Left lung (tissue), 14 donors: ENCODE measurements at places on chromosomes 16 and 17. TPM values are rescaled to one million over a fixed set of nuclear protein-coding genes. Genes with fewer than 3 reads are reported as not detected.
A peak's percentile ranks its signal among the peaks of the same experiment; 100 is the strongest.

NPIPA3 gene
- total RNA-seq: 2.1 TPM

MON1B gene
- total RNA-seq: 64.3 TPM

ATAD5 gene
- total RNA-seq: 2.6 TPM

BICDL2 gene
- total RNA-seq: 10.8 TPM

SLC4A1 gene
- total RNA-seq: 0.58 TPM

CCDC40 gene
- 8.0 TPM for total RNA-seq

SDR42E2 gene
- total RNA-seq: not detected

GJC1 gene
- total RNA-seq: 17.3 TPM

MEAK7 gene
- 13.1 TPM for total RNA-seq

GRCh38 chr17:66739553-66739952 lies 95.4 kb upstream of the CACNG5 start:
- no peak for DNase-seq

DNA sequence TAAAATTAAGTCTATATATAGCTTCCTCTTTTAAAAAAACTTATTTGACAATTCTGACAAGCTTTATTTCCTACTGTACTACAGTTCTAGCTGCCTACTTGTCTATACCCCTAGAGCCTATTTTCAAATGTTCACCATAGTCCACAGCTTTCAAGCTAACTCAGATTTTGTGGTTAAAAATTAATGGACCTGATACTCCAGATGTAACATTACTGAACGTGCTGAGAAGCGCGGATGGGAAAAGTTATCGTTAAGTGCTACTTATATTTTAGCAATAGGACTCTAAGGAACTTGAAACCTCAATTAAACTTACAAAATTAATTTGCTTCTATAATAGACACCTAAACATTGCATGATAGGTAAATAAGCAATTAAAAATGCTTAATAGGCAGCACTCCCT lies 31.2 kb downstream of the GNA13 start:
- DNase-seq: no peak

- no peak for DNase-seq
Measured at GRCh38 chr16:86706726-86707125, 128.4 kb downstream of the FOXL1 start.

DNA sequence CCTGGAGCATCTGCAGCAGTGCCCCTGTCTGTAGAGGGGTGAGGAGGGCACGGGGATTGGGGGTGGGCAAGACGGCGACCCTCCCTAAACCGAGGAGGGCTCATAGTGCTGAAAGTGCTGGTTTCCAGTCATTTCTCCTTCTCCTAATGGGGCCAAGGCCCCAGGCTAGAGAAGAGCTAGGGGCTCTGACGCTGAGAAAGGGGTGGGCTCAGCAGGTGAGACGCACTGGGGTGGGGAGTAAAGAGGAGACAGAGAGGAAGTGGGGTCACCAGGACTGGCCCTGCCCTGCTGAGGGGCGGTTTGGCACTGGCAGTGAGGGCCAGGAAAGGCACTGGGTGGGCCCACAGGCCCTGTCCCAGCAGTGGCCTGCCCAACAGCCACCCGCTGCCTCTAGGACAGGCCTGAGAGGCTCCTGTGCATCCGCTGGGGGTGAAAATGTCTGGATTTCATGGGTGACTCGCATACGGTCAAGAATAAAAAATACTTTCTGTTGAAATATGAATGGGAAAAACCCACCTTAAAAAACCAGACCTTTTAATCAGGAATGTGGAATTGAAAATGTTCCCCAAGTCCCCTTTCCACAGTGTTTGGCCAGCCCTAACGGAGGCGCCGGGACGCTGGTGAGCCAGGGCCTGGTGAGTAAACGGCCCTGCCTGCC lies 122.4 kb upstream of the SMURF2 start:
- no peak for DNase-seq

- no peak for DNase-seq
Measured at GRCh38 chr16:67019171-67019570, 9.8 kb upstream of the CBFB start.

DNA sequence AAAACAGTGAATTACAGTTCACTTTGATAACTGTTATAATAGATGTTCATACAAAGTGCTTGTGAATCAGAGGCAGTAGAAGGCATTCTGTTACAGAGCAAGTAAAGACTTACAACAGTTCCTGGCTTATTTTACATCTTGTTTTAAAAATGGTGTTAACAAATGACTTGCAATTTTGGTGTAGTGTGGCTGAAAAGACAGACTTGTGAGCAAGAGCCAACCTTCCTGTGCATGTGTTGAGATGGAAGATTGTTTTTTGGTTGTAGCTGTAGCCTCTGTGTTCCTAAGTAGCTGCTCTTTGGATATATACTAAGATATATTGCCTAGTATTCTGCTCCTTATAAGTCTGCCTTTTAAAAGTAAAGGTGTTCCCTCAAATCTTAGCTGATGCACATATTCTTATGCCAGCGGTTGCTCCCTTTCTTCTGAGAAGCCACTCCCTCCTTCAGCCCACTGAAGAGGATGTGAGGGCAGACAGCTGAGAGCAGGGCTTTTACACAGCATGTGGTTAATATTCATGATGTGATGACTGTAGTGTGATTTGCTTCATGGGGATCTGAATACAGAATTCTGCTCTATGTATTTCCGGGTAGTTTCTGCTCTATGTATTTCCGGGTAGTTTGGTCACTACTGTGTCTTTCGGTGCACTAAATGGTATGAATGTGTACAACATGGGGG lies 182.3 kb downstream of the PHKB start:
- DNase-seq: no peak

DNA sequence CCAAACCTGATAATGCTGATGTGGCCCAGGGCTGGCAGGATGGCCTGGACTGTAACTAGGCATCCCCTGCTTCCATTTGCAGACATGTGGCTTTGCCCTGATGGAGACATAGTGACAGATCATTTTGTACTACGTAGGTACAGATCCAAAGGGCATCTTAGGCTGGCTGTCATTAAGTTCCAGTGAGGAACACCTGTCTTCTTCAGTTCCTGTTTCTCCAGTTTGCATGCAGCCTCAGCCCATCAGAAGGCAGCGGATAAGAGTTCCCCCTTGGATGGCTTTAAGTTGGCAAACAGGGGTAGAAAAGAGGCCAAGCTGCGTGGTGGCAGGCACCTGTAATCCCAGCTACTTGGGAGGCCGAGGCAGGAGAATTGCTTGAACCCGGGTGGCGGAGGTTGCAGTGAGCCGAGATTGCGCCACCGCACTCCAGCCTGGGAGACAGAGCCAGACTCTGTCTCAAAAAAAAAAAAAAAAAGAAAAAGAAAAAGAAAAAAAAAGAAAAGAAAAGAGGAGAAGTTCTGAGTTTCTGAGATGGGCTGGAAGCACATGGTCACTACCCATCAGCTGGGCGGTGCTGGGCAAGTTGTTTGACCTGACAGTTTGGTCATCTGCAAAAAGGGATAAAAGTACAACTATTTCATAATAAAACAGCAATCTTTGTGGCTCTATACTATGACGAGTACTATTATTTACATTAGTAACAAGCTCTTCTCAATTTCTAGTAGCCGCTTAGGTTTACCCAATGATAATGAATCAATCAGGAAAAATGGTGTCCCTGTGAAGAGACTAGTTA lies 42.7 kb downstream of the CPPED1 start:
- DNase-seq: no peak

- no peak for DNase-seq
Measured at GRCh38 chr16:80580109-80580832, 39.5 kb downstream of the DYNLRB2 start.

DNA sequence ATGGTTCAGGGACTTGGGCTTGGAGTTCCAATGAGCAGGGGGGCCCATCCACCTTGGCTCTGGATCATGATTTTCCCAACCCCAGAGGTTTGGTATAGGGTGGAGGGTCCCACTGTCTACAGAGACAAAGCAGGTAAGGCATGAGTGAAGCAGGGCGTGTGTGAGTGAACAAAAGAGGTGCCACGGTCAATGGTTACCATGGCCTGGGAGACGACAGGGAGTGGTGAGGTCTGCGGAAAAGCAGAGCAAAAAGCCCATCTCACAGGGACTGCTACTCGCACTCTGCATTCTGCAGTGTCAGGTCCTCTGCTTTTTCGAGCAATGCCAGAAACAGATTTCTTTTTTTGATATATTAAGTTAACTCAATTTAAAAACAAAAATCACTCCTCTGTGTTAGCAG lies 24.6 kb downstream of the MYH11 start:
- no peak for DNase-seq

DNA sequence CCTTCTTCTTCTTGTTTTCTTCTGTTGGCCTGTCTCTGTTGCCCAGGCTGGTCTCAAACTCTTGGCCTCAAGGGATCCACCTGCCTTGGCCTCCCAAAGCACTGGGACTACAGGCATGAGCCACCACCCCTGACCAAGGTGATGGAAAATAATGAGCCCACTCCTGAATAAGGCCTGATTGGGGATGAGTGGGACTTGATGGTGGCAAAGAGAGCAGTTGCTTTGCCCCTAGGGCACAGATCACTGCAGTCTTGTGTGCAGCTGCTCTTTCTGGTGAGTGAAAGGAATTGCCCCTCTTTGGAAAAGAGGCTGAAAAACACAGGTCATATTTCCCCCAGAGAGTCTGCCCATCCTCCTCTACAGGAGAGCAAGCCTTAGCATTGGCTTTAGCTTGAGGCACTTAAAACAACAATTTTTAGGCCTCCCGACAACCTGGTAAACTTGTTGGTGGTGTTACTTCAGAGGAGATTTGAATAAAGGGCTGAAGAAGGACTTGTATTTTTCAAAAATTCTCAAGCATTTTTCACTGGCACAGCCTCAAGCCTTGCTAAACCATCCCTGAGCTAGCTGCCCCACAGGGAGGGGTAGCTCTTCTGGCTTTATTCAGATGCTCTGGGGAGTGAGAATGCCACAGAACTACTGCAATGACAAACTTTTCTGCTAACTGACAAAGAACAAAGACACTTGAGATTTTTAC lies 6.1 kb upstream of the PDP2 start:
- DNase-seq: no peak

DNA sequence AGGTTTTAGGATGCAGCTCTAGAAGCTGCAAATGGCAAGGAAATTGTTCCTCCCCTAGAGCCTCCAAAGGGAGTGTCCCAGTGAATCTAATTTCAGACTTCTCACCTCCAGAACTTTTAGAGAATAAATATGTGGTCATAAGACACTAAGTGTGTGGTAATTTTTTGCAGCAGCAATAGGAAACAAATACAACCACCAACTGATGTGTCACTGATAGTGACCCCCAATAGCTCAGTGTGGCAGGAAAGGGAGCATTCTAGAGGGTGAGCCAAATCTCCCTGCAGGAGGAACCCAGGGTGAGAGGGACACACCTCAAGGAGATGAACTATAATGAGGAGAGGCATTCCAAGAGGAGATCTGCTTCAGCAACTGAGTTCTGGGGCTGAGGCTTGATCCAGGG lies 4.1 kb downstream of the CCL4L2 start:
- no peak for DNase-seq

- no peak for DNase-seq
Measured at GRCh38 chr17:6041246-6041645, 28.9 kb upstream of the WSCD1 start.

- DNase-seq: no peak
Measured at GRCh38 chr17:64728041-64728695, 66.1 kb upstream of the SMURF2 start.

- peak; percentile 91 for DNase-seq
Measured at GRCh38 chr17:43832976-43833829, at the start of gene MPP3. TSS of gene MPP3 (minus strand) at chr17:43833146. CDS start at chr17:43831906, 1,240 bp downstream.

DNA sequence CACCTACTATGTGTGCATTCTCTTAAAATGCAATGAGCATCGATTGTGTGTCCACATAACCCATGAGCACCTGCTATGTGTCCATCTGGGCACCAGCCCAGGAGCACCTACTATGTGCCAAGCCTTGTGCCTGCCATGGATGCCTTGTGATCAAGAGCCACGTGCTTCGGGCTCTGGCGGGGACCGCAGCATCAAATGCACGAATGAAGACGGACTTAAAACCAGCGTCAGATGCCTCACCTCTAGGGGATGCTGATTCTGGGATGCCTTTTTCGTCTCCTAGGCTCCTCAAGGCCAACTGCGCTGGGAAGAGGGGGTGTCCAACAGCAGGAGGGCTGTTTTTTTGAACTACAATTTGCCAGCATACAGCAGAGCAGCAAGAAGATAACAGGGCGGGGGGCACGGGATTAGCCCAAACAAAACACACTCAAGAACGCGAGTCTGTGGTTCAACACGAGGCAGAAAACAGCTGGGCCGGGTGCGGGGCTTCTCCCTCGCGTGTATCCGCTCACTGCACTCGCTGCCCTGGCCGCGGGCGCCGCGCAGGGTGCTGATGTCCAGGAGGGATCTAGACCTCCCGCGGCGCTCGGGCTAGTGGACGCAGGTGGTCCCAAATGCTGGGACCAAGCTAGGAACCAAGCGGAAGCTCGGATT lies 1.2 kb upstream of the GLIS2 start:
- DNase-seq: no peak

GRCh38 chr17:77516902-77517301 lies 376.1 kb downstream of the SEC14L1 start:
- DNase-seq: no peak

- no peak for DNase-seq
Measured at GRCh38 chr17:27157898-27158297, 136.0 kb upstream of the WSB1 start.

- no peak for DNase-seq
Measured at GRCh38 chr17:75820094-75821080, 23.8 kb downstream of the UNC13D start.

- DNase-seq: no peak
Measured at GRCh38 chr16:58638148-58639036, 8.8 kb upstream of the CNOT1 start.

DNA sequence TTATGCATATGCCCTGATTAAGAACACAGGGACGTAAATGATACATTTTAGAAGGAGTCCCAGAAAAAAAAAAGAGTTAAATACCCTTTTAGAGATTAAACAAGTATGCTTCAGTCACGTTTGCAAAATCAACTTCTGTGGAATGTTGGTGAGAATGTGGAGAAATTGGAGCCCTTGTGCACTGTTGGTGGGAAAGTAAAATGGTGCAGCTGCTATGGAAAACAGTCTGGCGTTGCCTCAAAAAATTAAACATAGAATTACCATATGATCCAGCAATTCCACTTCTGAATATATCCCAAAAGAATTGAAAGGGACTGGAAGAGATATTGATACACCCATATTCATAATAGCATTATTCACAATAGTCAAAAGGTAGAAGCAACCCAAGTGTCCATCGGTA lies 26.5 kb downstream of the RHBDL3 start:
- no peak for DNase-seq
